A549 (cell line): ENCODE measurements at places on chromosomes 1 and 21. TPM values are rescaled to one million over a fixed set of nuclear protein-coding genes. Genes with fewer than 3 reads are reported as not detected.

- no peak for DNase-seq
Observed at GRCh38 chr1:188986745-188987417, 1490.8 kb downstream of the BRINP3 start.

DNA sequence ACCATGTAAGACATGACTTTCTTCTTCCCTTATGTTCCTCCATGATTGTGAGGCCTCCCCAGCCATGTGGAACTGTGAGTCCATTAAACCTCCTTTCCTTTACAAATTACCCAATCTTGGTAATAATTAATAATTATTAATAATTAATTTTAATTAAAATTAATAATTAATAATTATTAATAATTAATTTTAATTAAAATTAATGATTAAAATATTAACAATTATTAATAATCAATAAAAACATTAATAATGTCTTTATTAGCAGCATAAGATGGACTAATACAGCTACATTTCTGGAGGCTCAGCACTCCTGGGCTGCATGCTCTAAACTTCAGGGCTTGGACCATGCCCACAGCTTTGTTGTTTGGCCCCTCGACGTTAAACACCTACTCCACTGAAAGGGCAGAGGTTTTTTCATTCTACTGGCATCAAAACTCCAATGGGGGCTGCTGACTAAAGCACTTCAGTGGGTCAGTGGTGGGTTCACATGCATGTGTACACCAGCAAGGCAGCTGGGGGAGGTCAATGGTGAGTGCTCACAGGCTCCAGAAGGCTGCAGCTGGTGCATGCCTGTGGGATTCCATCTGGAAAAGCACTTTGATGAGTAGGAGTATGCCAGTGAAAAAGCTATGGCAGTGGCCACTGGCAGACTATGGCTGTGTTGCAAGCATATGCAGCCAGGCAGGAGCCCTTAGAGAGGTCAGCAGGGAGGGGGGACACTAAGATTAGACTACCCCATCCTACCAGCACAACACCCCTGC is 561.3 kb downstream of the NCAM2 start:
- DNase-seq: no peak

GRCh38 chr1:166383137-166383536 is 216.3 kb upstream of the FAM78B start:
- DNase-seq: no peak

DNA sequence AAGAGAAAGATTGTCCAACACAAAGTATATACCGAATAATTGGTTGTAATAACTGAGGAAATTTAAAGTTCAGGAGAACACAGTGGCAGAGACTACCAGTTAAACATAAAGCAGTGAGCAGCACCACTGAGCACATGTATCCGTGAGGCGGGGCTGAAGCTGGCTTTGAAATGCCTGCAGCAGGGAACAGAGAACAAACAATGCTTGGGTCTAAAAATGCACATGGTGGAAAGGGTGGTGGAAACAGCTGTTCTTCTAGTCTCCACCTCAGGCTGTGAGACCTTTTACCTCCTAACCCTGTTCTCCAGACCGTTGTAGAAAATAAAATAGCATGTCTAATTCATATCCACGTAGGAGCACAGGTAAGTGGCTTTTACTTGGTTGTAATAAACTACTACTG is 7.7 kb upstream of the GNG4 start:
- DNase-seq: no peak

DNA sequence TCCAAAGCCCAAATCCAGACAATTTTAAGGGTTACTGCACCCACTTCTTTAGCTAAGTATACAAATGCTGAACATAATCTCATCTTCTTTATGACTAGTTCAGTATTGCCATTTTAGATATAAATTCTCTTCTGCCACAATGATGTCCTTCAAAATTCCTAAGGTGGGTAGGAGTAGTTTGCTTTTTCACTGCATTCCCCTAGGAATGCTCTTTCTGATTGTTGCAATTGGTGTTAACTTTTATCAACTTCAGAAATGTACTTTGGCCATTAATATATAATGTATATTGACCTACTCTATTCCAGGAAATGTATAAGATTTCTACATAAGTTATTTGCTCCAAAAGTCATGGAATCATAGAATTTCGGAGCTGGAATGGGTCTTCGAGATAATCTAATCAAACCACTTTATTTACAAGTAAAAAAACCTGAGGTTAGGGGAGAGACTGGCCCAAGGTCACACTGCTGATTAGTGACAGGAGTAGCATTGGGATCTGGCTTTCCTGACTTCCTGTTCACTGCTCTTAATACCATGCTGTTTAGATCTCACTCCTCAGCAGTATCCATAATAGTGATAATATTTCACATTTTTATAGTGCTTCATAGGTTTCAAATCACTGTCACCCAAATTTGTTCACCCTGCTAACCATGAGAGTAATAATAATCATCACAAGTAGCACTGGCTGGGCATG is 46.4 kb upstream of the RASAL2 start:
- DNase-seq: no peak

Gene TEX50
- polyA plus RNA-seq: not detected in 3 replicates

Gene CAMK2N1
- polyA plus RNA-seq: 35.8 to 56.4 TPM (median 55.1 TPM) in 3 replicates

Gene CELA2A
- not detected in 3 replicates for polyA plus RNA-seq
